ENCODE measurements at places on chromosomes 4 and X.

DNA sequence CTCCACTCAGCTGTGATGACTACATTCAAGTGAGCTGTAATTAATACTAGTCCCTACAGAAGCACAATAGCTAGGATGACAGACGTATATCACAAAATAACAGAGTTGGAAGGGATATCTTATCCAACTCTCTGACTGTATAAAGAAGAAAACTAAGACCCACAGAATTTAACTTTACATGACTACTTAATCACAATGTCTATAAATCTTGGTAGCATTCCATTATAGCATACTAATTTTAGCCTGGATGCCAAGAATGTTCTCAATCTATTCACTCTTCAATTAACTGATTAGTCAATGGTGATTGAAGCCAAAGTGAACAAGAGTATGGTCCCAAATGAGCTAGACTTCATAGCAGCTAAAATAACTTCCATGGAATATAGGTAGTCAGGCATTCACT lies 31.2 kb downstream of the RPS6KA6 start:
- no peak for DNase-seq

DNA sequence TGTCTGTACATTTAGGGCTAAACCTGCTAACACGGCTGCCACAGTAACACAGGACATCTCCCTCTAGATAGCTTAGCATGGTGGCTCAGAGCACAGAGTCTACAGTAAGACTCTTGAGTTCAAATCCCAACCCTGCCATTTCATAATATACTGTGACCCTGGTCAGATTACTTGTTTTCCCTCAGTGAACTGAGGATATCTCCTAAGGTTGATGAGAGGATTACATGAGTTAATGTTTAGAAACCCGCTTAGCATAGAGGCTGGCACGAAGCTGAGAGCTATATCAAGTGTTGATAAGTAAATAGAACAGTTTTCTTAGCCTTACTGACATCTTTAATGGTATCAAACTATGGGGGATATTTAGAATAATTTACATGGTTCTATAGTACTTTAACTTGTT lies 37.2 kb downstream of the CASP3 start:
- DNase-seq, result no peak

- no peak for DNase-seq
Observed at GRCh38 chrX:125096469-125096868, 223.2 kb upstream of the TEX13C start.

GRCh38 chr4:186061921-186062320 lies 7.0 kb upstream of the TLR3 start:
- DNase-seq, result no peak

GRCh38 chr4:139918591-139918990 lies 235.4 kb downstream of the MAML3 start:
- DNase-seq, result no peak

DNA sequence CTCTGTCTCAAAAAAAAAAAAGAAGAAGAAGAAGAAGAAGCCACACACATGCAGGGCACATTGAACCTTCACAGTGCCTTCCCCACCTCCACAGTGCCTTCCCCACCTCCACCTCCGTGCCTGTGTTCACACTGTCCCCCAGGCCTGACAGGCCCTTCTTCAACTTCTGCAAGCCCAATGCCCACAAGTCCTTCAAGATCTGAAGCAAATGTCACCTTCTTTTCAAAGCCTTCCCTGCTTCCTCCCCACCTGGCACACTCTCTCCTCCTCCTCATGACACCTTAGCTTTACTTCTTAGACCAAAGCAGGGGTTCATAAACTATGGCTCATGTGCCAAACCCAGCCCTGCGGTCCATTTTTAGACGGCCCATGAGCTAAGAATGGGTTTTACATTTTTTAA lies 19.9 kb downstream of the ELF4 start:
- no peak for DNase-seq

GRCh38 chr4:87973283-87974169 lies 2.0 kb upstream of the SPP1 start:
- DNase-seq, result peak; percentile 12

GRCh38 chr4:4591071-4591470 lies 49.2 kb upstream of the STX18 start:
- DNase-seq, result no peak

DNA sequence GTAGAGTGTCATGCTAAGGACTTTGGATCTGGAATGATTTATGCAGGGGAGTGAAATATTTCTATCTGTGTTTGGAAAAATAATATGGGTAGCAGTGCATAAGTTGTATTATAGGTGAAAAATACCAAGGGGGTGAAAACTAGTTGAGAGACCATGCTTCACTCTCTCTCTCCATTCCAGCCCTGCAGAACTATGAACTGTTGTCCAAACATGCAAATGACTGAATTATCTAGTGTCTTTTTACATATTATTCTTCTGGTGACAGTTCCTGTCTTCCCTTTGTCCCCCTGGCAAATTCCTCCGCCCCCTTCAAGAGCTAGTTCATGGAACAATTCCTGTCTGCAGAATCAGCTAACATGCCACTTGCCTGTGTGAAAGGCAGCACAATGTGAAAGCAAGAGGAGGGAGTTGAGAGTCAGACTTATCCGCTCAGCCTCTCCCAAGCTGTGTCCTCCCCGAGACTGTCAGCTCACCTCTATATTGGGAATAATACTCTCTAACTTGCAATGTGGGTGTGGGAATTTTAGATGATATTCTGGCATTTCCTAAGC lies 2.3 kb downstream of the PF4 start:
- DNase-seq, result no peak

DNA sequence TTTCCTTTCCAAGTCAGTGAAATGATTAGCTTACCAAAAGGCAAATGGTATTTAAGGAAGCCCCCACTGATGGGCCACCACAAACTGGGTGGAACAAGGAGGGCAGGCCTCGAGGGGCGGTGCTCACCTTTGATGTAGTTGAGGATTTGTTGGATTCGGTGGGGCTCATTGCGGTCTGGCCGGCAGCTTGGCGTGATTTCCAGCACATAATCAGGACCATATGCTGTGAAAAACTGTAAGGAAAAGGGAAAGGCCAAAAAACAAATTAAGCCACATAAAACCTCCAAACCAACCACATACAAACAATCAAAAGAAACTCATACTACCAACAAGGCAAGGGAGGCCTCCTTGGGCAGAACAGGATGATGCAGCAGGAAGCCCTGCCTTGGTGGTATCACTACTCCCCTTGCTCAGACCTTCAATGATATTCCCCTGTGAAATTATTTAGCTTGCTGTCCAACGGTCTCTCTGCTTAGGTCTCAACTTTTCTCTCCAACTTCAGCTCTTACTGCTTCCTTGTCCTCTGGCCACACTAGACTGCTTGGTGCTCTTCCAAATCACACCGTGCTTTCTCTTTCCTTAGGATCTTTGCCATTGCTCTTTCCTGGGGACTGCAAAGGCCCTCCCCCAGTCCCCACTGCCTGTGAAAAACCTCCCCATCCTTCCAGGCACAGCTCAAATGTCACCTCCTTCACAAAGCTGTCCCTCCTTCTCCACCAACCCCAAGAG lies 46.1 kb upstream of the CITED1 start:
- no peak for DNase-seq

DNA sequence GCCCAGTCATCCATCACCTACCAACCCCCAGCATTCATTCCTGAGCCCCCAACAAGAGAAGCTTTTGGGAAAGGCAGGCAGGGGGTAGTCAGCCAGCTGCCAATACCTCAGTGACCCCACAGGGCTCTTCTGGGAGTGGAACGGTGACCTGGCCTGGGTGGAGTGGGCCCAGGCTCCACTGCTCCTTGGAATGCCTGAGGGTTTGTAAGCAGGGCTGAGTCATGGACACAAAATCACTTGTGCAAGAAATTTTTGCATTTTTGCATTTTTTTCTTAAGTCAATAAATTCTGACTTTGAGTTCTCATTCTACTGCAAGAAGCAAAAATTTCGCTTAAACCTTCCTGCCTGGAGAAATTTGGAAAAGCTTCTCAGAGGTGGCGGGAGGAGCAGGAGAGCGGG lies 18.5 kb downstream of the SORCS2 start:
- DNase-seq, result no peak

- DNase-seq, result peak; percentile 58
Observed at GRCh38 chrX:41275661-41276609, 58.0 kb upstream of the DDX3X start.

DNA sequence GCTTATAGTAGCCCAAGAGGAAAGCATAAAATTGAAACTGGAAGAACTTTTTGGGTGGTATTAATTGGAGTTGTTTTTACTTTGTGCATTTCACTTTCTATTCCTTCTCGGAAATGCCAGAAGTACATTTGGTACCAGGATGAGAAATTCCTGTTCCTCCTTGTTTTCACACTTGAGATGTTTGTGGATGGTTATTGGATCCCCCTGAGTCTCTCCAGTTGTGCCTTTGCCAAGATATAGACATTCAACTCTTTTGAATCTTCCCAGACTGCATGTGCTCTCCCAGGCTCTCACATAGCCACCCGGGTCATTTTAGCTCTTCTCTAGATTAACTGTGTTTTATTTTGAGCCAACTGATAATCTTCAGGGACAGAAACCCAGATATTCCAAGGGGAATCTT lies 120.5 kb downstream of the AFF1 start:
- no peak for DNase-seq

GRCh38 chrX:129659861-129660260 lies 5.1 kb upstream of the APLN start:
- no peak for DNase-seq

- DNase-seq, result no peak
Observed at GRCh38 chrX:153968754-153969124, 2.9 kb downstream of the HCFC1 start.

DNA sequence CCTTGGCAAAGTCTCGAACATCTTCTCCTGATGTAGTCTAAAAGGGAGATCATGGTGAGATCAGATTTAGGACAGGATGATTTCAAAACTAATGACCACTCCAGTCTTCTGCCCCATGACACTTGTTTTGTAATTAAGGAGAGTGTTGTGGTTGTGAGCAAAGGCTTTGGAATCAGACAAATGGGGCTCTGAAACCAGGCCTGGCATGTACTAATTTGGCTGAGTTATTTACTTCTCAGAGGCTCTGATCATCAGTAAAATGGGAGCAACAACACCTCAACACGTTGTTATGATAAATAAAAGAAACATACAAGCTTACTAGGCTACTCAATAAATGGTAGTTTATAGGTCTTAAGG lies 106.9 kb upstream of the FTHL17 start:
- DNase-seq, result no peak

Data from stimulated activated CD4-positive, alpha-beta T cell treated with anti-CD3 and anti-CD28 coated beads, Interleukin-2, amount 100 ng/mL, for 48 hours (primary cell).